Stimulated activated CD4-positive, alpha-beta T cell treated with anti-CD3 and anti-CD28 coated beads, Interleukin-4, amount 100 ng/mL, for 4 hours (primary cell): ENCODE measurements at places on chromosomes 3 and 15.

- DNase-seq: no peak
These were observed 219.1 kb upstream of the LRIG1 start for GRCh38 chr3:66719796-66720356.

- DNase-seq: no peak
These were observed 50.0 kb upstream of the RPL35A start for GRCh38 chr3:197899833-197900478.

DNA sequence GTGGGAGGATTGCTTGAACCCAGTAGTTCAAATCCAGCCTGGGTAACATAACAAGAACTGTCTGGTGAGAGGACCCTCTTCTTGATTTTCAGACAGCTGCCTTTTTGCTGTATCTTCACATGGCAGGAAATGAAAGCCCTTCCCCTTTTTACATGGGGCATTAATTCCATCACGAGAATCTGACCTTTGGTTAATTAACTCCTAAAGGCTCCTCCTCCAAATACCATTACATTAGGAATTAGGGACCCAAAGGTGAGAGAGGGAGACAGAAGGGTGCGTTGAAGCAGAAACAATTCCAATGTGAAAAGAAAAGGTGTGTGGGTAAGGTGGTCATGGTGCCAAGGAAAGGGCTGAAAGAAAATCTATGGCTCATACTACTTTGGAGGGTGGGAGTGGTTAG is 536.2 kb downstream of the MAGI1 start:
- DNase-seq: no peak

GRCh38 chr15:100175406-100176114 is 166.2 kb downstream of the ADAMTS17 start:
- no peak for DNase-seq

DNA sequence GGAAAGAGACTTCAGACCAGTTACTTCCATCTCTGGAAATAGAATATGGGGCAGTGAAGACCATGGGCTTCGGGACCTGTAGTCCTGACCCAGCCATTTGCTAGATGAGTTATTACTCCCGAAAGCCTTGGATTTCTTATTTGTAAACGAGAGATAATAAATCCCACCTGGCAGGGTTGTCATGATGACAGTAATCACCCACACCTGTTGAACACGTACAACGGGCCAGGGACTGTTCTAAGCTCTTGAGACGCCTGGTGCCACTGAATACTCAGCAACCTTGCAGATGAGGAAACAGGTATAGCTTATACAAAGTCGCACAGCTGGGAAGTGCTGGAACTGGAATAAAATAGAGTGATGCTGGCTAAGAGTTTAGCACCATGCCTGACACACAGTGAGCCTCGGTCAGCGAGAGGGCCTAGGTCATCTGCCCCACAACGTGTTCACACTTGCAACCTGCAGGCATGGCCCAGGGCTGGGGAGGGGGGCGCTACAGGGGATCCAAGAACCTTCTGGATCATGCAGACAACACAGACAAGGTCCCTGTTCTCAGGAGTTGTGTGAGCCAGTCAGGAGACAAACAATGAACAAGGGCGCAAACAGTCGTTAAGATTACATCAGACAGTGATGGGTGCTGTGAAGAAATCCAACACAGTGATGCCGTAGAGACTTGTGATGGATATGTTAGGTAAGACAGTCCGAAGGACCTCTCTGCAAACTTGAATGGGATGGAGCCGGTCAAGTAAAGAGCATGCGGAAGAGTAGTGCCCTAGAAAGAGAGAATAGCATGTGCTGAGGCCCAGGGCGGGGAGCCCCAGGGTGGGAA is 89.2 kb downstream of the CORO2B start:
- DNase-seq: no peak

GRCh38 chr15:53233801-53234200 is 443.7 kb upstream of the ONECUT1 start:
- no peak for DNase-seq

DNA sequence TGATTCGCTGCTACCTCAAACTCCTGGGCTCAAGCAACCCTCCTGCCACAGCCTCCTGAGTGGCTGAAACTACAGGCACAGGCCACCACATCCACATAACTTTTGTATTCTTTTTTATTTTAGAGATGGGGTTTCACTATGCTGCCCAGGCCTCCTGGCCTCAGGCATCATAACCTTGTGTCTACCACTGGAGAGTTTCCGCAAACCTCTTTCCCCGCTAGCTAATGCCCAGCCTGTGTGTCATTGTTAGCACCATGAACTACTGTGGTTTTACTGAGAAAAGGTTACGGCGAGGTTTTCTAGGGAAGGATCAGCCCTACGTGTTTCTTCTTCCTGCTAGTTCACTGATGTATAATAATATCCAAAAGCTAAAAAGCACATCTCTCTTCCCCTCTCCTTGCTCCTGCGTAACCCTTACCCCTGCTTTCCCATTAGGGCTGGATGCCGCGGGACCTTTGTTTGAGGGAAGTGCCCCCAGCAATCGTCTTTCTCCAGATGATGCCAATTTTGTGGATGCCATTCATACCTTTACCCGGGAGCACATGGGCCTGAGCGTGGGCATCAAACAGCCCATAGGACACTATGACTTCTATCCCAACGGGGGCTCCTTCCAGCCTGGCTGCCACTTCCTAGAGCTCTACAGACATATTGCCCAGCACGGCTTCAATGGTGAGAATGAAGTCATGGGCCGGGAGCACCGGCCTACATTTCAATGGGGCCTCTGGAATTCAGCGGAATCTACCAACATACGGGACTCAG is 113.7 kb downstream of the LIPC start:
- peak; percentile 23 for DNase-seq

- DNase-seq: no peak
These were observed 4.1 kb downstream of the XCR1 start for GRCh38 chr3:46022909-46023785.

DNA sequence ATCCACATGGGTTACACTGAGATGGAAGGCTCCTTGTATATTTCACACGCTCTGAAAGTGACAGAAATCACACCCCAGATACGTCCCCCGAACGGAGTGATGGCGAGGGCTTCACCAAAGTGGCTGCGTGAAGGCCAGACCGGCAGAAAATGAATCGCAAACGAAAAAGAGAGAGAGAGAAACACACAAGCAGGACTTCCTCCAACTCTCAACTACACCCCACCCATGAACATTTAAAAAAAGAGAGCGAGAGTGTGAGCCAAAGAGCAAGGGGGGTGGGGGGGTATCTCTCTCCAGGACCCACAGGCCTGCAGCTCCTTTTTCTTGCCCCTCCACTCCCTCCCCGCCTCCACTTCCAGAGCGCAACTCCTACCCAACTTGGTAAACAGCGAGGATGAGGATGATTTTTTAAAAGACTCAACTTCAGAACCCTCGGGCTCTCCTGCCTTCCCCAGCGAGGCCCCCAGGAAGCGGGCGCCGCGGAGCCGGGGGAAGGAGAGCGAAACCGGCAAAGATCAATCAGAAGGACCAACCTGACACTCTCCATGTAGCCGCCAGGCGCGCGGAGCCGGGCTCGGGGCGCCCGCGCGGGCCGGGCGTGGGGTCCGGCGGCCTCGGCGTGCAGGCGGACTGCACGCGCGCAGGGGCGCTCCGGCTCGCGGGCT is 519.1 kb downstream of the FOXP1 start:
- peak; percentile 54 for DNase-seq

- DNase-seq: no peak
These were observed 20.6 kb upstream of the ARF4 start for GRCh38 chr3:57617739-57618138.

DNA sequence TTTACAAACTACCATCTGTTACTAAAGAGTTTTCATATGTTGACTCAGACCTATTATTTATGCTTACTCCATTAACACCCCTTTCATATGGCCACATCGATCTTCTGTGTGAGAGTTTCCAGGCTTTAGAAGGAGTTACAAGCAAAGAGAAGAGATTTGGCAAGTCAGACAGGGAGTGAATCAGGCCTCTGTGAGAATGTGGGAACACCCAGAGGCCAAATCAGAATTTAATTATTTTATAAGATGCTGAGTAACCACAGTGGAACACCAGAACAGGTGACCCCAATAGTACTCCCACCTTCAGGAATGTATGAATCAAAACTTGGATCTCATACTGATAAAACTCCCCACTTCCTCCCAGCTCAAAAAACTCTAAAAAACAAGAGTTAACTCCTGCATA is 42.0 kb downstream of the IFT57 start:
- DNase-seq: no peak

GRCh38 chr3:25235466-25235865 is 192.6 kb upstream of the RARB start:
- DNase-seq: no peak

GRCh38 chr15:58462547-58462946 is 30.8 kb downstream of the LIPC start:
- DNase-seq: no peak

GRCh38 chr15:64032329-64032728 is 14.0 kb downstream of the DAPK2 start:
- no peak for DNase-seq

GRCh38 chr3:71047616-71048531 is 535.7 kb downstream of the FOXP1 start:
- DNase-seq: no peak

DNA sequence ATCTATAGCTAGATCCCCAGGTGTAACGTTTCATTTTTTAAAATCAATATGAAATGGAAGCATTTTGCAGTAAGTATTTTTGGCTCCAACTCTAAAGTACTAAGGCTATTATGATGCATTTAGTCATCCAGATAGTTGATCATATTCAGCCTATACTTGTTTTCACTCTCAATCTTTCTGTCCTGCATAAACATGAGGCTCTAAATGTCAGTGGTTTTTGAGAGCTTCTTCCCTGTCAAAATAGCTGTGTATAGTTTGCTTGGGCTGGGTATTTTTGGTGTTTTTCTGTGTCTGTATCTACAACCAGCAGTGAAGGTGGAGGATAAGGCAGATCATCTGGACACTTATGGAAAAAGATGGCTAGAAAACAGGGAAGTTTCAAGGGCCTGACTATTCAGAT is 128.0 kb downstream of the LRRN1 start:
- DNase-seq: no peak

- DNase-seq: no peak
These were observed 34.9 kb downstream of the APH1B start for GRCh38 chr15:63312286-63312685.

DNA sequence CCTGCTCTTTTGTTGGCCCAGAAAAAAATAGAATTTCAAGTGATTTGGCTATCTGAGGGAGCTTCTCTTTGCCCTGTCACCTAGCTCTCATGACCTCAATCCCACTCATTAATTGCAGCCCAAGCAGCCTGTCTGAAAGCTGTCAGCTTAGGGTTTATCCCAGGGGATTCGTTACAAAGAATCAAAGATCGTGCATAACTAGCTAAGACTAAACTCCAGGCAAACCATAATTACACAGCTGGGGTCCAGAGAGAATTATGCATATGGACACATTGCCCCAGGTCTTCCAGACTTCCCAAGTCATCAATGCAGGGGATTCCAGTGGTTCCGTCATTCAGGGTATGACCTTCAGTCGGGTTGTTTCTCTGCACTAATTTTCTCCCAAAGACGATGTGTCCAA is 91.6 kb upstream of the CBLB start:
- DNase-seq: no peak

- DNase-seq: no peak
These were observed 33.2 kb upstream of the MME start for GRCh38 chr3:155046935-155047334.

- DNase-seq: no peak
These were observed 293.8 kb downstream of the ROBO1 start for GRCh38 chr3:79473993-79474392.

GRCh38 chr3:177778633-177779032 is 581.4 kb upstream of the TBL1XR1 start:
- no peak for DNase-seq

DNA sequence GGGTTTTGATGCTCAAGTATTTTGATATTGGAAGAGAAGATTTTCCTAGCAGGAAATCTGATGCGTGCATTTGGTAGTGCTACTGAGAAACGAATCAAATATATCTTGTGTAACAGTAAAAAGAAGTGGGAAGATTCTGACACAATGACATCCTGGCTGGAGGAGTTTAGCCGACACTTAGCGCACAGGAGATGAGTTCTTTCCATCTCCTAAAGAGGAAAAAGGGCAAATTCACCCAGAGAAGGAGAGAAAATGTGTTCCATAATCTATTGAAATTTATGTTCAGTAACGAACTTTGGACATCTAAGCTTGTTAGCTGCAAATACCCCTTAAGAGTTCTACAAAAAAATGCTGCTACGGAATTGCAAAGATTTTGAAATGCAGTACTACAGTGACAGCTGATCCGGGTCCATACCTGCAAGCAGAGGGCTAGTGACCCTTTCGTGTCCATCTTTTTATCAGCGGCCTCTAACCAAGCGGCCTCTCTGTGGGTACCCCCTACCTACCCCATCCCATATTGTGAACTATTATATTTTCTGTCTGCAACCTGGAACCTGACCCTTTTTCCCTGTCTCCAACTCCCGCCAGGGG is 971 bp downstream of the CPOX start:
- DNase-seq: no peak

- no peak for DNase-seq
These were observed 22.6 kb downstream of the LMCD1 start for GRCh38 chr3:8524249-8524648.

DNA sequence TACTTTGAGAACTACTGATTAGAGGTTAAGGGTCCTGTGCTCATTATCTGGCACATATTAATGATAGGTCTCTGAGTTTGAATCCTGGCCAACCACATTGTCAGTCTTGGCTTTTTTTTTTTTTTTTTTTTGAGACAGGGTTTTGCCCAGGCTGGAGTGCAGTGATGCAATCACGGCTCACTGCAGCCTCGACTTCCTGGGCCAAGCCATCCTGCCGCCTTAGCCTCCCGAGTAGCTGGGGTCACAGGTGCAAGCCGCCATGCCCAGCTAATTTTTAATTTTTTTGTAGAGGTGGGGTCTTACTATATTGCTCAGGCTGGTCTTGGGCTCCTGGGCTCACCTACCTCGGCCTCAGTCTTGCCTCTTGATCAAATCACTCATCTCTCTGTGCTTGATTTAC is 547 bp upstream of the PCCB start:
- DNase-seq: no peak

DNA sequence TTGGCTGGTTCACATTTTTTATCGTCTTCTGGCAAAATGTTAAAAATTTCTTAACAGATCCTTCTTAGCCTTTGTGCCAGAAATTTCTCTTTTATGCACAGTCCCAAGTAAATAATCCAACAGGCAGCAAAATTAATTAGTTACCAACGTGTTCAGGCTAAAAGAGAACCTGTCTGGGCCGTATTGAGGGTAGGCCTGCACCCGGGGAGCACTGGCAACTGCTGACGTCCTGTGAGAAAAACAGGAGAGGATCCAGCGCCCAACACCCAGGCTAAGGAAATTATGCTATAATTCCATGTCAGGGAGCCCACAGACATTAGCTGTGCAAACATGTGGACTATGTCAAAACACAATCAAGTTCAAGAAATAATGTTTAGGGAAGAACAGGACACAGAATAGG is 30.7 kb upstream of the CSTA start:
- no peak for DNase-seq

DNA sequence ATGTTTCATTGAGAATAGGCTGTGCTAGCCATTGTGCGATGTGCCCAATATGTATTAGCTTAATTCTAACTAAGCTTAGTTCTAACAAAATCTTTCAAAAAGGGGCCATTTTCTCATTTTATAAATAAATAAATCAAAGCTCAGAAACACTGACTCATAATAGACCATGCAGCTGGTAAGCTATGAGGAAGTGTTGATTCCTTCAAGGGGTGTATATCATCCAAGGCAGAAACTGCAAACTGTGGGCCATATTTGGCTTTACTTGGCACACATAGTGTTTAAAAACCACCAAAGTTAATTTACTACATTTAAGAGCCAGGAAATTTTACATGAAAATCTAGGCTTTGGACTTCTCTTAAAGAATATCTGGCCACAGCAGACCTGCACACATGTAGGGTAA is 136.5 kb downstream of the ZNF621 start:
- DNase-seq: no peak

GRCh38 chr3:66490214-66490613 is 10.6 kb downstream of the LRIG1 start:
- no peak for DNase-seq

GRCh38 chr3:40179016-40179415 is 130.5 kb upstream of the EIF1B start:
- peak; percentile 21 for DNase-seq
